ENCODE measurements at places on chromosomes 7 and 10. TPM values are rescaled to one million over a fixed set of nuclear protein-coding genes. Genes with fewer than 3 reads are reported as not detected.

IFIT2 gene
- 7.0 TPM for total RNA-seq

GRCh38 chr10:84743483-84743882 lies 415.1 kb downstream of the CCSER2 start:
- DNase-seq: no peak

- peak; percentile 54 for DNase-seq
Measured at GRCh38 chr7:102064361-102065025, 222.2 kb upstream of the SH2B2 start.

FAM237B gene
- total RNA-seq: not detected

- DNase-seq: peak; percentile 67
Measured at GRCh38 chr10:72784551-72785351, 92.8 kb downstream of the MCU start.

DNA sequence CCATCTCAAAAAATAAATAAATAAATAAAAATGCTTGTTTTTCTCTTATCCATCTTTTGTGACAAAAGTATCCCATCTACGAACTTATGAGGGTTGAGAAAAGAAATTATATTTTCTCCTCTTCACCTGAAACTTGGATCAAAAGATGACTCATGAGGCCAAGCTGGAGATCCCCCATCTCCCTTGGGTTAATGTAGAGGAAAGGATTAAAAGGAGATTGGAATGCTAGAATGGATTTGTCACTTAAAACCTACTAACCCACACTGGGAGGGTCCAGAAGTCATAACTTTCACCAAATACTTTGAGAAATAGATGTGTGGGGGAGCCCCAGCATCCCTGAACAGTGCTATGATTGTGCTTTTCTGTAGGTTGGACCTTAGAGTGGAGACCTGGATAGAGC lies 46.3 kb upstream of the PIK3CG start:
- DNase-seq: no peak

DNA sequence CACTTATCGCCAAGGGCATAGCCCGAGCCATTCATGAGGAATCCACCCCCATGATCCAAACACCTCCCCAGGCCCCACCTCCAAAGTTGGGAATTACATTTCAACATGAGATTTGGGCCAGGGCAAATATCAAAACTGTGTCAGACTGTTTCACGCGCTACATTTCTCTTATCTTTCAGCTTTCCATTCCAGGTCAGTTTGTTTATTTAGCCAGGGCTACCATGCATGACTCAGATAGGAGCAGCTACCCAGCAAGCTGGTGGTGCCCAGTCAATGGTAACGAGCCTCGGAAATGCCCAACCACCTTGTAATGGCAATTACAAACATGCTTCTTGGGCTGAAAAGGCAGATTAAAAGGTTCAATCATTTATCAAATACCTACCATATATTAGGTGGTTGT lies 43.6 kb upstream of the BAMBI start:
- no peak for DNase-seq

- no peak for DNase-seq
Measured at GRCh38 chr7:87596136-87596535, 4.5 kb downstream of the ABCB1 start.

PRKCQ gene
- 0.12 TPM for total RNA-seq

DNA sequence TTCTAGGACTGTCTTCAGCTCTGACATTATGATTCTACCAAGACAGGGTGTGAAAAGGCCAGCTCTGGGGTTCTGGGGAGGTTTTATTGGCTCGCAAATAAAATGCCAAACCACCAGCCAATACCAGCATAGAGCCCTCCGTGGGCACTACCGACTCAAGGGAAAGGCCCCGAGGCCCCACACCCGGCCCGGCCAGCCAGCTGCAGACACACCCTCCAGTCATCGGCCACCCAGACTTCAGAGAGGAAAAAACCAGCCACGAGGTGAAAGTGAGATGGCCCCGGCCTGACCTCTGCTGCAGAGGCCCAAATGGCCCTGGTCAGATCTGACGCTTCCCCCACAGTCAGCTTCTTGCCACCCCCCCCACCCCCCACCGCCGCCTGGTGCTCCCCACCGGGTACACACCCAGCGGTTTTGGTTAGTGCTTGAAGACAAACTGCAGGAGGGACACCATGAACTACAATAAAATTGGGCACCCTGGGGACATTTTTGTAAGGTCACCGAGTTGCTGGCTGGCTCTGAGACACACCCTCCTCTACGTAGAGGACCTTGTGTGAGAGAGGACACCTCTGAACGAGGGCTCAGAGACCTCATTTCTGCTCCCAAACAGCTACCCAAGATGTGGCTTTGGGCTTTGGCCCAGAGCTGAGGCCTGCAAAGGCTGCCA lies 79.9 kb downstream of the PRKAG2 start:
- no peak for DNase-seq

KIAA1549 gene
- 2.5 TPM for total RNA-seq

DNA sequence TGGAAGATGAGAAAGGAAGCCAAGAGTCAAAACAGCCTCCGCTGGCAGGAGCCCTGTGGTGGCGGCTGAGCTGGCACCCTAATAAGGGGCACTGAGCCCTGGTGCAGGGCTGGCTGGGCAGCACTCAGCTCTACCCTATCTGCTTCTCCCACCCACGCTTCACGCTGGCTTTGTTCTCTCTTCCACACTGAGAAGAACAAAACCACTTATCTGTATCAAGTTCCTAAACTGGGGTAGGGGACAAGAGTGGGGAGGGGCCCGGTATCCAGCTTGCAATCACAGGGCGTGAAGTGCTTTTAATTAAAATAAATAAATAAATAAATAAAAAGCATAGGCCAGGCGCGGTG lies 52.1 kb downstream of the FAM53B start:
- peak; percentile 56 for DNase-seq

DNA sequence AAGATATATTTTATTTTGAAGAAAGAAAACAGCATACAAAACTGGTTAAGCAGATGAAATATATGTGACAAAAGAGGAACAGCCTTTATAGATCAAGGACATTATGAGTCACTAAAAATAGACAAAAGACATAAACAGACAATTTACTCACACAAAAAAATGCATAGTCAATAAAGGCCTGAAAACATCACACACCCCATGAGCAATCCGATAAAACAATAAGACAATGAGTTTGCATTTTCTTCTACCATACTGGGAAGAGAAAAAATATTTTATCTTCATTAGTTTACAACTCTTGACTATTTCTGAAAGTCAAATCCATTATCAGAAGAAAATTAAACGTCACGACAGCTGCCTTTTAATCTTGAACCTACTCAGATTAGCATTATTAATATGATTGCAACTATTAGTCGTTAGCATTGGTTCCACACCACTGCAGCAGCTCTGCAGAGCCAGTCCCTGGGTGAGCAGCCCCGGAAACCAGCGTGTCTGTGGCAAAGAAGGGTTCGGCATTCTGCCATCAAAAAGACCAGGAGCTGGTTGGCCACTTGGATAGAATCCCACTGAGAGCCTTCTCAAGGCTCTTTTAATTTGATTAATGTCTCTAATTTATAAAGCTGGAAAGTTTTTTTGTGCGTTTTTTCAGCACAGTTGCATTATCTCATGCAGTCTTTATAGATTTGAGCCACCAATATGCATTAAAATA lies 305.4 kb upstream of the SHH start:
- no peak for DNase-seq

DNA sequence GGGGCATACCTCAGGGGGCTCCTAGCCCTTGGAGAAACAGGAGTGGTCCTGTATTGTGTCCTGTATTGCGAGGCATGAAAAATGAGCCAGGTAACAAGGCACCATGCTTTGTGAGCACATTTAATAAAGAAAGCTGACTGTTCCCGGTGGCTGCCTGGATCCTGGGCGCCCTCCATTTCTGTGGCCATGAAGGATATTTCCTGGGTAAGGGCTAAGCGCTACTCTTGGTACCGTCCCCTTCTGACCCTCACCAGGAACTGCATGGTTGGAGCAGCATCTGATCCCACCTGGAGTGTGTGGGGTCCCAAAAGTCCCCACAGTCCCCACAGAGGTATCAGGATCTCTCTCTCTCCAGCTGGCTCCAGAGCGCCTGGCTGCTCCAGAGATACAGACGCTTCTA lies 139.5 kb downstream of the MAPK8 start:
- DNase-seq: no peak

DNA sequence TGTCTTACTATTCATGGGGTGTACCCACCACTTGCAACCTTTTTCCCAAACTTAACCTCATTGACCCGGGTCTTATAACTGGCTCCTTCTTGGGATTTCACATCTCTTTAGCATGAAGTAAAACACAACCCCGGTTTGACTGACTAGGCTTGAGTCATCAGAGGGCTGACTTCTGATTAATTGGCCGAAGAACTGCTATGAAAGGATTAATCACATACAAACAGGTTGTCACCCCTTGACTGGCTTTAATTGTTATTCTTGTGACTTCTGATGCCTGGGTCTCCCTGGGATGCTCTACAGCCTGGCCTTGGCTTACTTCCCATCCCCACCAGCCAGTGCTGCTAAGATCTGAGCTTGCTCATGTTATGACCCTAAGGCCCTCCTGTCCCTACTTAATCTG lies 8.8 kb upstream of the CRPPA start:
- no peak for DNase-seq

DNA sequence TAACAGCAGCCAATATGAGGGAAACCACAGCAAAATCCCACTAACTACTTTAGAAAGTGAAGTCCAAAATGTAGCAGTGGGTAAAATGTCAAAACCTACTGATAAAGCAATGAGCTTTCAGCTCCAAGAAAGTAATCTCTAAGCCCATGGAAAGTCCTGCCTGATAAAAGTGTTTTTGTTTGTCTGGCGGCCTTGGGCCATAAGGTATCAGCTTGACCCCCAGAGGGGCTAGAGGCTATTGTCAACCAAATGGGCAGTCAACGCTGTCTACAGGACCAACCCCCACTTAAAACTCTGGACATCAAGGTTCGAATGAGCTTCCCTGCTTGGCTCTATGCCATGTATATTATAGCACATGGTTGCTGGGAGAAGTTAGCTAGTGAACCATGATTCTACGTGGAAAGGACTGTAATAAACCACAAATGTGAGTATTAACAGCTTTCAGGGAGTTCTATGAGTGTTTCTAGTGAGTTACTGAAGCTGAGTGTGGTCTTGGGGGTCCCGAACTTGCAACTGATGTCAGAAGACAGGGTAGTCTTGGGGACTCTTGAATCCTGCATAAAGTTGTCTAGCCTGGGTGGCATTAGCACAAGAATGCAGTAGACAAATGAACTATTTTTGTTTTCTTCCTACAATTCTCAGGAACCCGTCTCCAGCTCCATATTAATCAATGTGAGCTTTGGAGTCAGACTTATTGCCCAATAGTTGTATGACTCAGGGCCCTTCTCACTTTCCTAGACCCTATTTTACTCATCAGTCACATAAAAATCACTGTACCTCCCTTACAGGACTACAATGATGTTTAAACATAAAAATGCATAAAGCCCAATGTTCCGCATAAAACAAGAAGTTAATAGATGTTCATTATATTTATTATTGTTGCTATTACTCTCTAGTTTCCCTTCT lies 164.9 kb downstream of the DGKI start:
- DNase-seq: no peak

DNA sequence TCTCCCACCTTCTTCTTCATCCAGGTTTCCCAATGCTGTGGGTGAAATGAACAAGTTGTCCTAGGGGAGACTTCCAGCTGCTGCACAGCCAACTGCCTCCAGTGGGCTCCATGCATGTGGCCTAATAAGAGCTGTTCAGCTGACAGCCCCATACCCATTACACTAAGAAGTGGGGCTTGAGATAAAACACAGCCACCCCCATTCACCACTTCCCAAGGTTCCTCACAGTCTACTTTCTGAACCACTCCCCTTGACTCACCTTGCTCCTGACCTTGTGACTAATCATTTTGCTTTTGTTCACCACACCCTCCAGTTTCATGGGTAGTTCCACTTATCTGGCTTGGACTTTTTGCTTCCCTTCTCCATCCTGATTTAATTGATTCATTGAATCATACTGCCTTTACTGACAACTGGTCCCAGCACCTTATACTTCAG lies 119.3 kb downstream of the CABCOCO1 start:
- DNase-seq: no peak

DNA sequence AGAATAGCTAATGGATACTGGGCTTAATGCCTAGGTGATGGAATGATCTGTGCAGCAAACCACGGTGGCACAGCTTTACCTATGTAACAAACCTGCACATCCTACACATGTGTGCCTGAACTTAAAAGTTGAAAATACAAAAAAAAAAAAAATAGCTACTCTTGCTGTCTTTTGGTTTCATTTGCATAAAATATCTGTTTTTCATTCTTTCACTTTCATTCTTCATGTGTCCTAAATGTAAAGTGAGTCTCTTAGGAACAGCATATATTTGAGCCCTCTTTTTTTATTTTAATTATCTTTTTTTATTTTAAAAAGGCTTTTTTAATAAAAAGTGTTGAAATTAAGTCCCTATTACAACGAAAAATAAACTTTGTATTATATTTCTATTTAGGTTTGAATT lies 836.1 kb upstream of the KCND2 start:
- no peak for DNase-seq

VPS50 gene
- 17.7 TPM for total RNA-seq

- DNase-seq: peak; percentile 38
Measured at GRCh38 chr10:7622969-7623368, 43.8 kb downstream of the ITIH5 start.

- peak; percentile 82 for DNase-seq
Measured at GRCh38 chr10:96720422-96721206, at the start of gene PIK3AP1. TSS of gene PIK3AP1 (minus strand) at chr10:96720514. CDS start at chr10:96720394, 120 bp downstream.

- no peak for DNase-seq
Measured at GRCh38 chr10:7544203-7544602, 122.6 kb downstream of the ITIH5 start.

TRIM50 gene
- total RNA-seq: 0.30 TPM

DNA sequence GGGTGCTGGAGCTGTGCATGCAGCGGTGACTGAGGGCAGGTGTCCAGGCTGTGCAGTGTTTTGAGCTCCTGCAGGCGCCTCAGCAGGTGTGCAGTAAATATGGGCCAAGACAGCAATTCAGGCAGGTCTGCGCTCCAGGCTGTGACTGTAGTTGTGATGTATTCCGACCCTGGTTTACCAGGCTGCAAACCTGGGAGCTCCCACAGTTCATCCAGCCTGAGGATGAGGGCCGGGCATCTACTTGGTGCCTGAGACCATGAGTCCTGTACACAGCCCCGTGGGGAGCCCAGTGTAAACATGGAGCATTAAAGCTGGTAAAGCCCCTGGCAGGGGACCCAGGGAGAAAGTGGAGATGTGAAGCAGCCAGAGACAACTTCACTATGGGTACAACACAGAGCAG lies 82.8 kb downstream of the VOPP1 start:
- no peak for DNase-seq

PSPH gene
- total RNA-seq: 14.6 TPM

PMS2 gene
- 5.9 TPM for total RNA-seq

AGMO gene
- 0.32 TPM for total RNA-seq

GRCh38 chr7:90698616-90699015 lies 102.5 kb downstream of the CDK14 start:
- DNase-seq: no peak

All from left ventricle myocardium superior (tissue), 1 donor.